ENCODE measurements at places on chromosomes 7 and 10.

- no peak for DNase-seq
These were observed 141.9 kb upstream of the SAMD8 start for GRCh38 chr10:74969530-74969929.

DNA sequence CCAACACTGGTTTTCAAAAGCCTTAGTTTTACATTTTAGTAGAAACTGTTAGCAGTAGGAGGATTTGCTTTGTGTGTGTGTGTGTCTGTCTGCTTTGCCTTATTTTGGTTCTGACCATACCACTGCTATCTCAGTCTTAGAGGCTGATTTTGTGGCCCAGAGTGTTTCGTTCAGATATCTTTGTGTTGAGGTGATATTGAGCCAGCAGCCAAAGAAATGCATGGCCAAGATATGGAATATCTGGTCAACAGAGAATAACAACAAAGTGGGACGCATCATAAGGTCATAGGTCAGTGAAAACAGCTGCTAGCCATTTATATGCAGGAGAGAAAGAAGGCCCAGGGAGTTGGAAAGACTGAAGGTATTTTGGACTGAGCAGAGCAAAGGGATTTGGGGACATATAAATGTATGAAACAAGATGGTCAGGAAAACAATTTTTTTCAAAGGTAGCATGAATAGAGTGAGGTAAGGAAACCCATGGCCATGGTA is 47.7 kb downstream of the KIAA1217 start:
- no peak for DNase-seq

- peak; percentile 64 for DNase-seq
These were observed 303.7 kb downstream of the PRPF18 start for GRCh38 chr10:13890233-13891127.

GRCh38 chr7:54978364-54979116 is 40.3 kb upstream of the EGFR start:
- no peak for DNase-seq

DNA sequence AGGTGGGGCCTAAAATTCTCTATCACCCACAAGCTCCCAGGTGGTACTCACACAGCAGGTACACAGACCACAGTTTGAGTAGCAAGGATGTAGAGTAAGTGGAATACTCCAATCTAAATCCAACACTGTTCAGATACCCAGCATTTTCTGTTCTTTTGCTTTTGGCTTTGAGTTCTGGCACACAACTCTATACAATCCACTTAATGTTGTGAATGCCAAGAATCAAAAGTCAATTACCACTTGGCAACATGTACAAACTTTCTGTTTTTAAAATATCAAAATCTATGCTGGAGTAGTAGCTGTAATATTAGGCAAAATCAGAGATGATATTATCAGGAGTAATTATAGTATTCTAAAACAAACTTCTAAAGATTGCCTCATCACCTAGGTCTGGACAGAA is 133.4 kb upstream of the LRRTM3 start:
- no peak for DNase-seq

DNA sequence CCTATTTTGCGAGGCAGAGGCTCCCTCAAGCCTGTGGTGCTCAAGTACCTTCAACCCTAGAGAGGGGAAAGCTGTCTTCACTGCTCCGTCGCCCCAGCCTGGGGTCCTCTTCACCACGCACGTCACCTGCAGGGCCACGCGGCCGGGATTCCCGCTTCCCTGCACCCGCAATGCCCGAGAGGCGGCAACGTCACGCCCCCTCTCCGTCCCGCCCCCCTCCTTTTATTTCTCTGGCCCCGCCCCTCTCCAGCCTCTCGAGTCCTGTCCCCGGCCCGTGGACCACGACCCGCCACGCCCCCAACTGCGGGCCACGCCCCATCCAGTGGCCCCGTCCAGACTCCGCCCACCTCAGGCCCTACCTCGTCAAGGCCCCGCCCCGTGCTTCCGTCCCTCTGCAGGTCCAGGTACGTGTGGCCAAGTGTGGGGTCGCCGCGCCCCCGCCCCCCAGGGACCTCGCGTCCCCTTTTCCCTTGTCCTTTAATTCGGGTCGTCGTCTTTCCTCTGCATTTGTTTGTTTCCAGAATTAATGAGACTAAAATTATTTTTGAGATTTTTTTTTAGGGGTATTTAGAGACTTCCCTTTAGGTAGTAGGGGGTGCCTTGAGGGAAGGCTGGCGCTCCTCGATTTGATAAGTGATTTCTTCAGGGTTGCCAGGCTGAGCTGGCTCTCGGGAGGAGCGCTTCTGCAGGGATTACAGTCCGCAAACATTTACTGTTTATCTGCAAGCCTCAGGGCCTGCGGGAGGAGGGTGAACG is 69.8 kb upstream of the BAIAP2L1 start:
- peak; percentile 66 for DNase-seq

DNA sequence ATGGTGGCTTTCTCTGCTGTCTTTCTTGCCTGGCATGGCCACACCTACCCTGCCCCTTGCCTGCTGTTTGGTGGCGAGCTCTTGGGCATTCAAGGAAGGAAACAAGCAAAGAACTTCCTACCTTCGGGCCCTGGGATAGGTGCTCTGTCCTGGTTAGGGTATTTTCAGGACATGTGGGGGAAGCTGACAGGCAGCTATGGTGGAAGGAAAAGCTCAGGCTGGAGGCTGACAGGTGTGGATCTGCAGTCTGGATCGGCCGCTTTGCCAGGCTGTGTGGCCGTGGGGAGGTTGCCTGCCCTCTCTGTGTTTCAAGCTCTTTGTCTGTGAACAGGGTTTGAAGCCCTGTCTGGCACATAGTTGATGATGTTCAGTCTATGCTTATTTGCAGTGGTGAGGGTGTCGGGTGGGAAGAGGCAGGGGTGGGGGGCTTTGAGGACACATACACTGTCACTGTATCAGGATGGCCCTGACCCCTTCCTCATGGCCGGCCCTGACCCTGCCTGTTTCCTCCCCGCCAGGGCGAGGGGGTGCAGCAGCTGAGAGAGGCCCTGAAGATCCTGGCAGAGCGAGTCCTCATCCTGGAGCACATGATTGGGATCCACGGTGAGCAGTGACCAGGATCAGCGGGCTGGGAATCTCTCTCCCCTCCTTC is 73.7 kb downstream of the MYL10 start:
- no peak for DNase-seq

GRCh38 chr7:94183289-94183749 is 179.2 kb upstream of the BET1 start:
- no peak for DNase-seq

- no peak for DNase-seq
These were observed 47.5 kb downstream of the CCDC172 start for GRCh38 chr10:116371737-116372136.

DNA sequence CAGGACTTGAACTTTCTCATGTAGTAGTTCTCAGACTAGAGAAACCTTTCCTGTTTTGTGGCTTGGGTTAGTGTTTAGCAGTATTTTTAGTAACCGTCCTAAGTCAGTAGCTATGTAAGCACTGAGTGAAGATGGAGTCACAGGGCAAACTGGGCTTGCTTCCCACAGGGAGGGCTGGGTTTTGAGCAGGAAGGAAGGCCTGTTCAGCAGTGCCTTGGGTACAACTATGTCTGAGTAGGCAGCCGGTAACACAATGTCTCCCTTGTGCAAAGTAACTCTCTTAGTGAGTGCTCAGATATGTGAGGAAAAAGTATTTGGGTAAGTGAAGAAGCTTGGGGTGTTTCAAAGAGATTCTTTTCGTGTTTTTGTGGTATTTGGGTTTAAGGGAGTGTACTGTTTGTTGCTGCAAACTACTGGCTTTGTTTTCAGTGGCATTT is 96.4 kb downstream of the CCSER2 start:
- peak; percentile 2 for DNase-seq

- peak; percentile 95 for DNase-seq
These were observed 40.4 kb upstream of the AGMO start for GRCh38 chr7:15602236-15602635.

GRCh38 chr10:67772894-67773511 is 65.0 kb downstream of the DNAJC12 start:
- no peak for DNase-seq

DNA sequence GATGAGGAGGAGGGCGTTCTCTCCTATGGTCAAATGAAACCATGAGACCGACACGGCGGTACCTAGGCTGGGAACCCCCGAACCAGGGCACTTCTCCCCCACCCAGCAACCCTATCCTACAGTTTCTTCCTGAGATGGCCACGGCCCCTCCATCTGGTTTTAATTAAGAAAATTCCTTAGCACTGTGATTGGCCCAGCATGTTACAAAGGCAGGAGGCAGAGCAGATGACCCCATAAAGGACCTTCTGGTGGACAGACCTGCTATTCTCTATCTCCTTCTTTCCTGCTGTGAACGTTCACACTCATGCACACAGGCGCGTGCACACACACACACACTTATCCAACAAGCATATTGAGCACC is 129.4 kb downstream of the RGS10 start:
- DNase-seq, result no peak

- peak; percentile 86 for DNase-seq
These were observed 126.2 kb downstream of the KLF6 start for GRCh38 chr10:3658766-3659165.

DNA sequence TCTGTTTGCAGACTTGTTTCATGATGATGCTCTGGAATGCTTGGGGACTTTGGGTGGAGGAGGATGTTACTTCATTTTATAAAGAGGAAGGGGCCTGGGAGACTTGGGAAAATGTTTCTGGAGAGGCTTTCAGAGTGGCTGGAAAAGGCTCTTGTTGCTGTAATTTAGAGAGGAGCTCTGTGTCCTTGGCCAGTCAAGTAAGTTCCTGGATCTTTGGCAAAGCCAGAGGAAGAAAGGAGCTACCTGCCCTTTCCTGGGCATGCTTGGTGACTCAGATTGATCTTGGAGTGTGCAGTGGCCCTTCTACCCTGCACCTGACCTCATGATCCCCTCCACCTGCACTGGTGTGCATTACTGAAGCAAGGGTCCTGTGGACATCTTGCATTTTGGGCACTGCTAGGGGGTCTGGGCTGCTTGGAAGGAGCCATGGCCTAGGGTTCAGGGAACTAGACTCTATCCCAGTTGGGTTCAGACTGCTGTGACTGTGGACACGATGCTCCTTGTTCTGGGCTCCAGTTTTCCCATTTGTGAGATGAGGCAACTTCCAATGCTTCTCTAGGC is 56.1 kb downstream of the ADCYAP1R1 start:
- DNase-seq, result no peak

GRCh38 chr7:49166441-49166840 is 242.1 kb downstream of the CDC14C start:
- DNase-seq, result peak; percentile 14

DNA sequence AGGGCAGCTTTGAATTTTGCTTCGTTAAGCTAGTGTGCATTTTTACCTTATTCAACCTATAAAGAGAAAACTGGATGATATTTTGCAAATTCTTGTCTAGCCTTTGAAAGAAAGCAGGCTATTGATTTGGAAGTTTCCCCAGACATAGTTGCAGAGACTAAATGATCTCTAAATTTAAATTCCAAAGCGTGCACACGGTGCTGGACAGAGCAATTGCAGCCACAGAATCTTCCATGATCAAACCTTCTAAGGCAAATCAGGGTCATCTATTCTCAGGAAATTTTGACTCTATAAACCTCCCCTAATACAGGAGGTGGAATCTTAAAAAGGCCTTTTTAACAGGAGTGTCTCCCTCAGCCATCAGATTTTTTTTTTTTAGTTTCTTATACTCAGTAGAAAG is 159.9 kb downstream of the MDFIC start:
- DNase-seq, result no peak

DNA sequence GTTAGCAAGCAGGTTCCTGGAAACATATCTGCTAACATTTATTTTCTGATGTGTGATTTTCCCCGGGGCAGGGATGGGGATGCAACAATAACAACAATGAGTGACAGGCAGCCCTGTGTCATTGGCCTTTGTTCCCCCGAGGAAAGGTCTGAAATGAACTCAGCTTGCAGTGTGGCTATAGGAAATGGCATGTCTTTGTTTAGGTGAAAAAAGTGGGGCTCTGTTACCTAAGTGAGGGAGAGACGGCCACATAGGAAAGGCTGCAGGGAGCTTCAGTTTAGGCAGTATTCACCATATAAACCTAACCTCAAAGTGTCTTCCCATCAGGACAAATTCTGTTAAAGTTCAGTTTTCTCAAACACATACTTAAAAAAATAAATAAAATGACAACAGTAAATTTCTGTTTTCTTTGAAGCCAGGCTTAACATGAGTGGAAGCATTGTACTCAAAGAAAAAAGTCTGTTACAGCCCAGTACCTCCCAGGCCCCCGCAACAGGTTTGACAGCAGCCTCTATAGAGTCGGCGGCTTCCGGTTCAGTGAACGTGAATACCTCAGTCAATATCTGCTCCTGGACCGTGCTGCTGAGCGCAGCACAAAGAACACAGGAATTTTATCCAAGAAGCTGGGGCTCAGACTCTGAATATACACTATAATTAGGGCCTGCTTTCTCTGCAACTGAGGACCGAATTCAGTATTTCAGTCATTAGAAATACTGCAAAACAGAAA is 168.3 kb downstream of the GLI3 start:
- peak; percentile 11 for DNase-seq

GRCh38 chr7:129667116-129667515 is 55.6 kb downstream of the NRF1 start:
- DNase-seq, result no peak

GRCh38 chr7:132221356-132221755 is 354.9 kb downstream of the PLXNA4 start:
- no peak for DNase-seq

GRCh38 chr10:132170561-132171361 is 16.0 kb upstream of the DPYSL4 start:
- DNase-seq, result no peak

DNA sequence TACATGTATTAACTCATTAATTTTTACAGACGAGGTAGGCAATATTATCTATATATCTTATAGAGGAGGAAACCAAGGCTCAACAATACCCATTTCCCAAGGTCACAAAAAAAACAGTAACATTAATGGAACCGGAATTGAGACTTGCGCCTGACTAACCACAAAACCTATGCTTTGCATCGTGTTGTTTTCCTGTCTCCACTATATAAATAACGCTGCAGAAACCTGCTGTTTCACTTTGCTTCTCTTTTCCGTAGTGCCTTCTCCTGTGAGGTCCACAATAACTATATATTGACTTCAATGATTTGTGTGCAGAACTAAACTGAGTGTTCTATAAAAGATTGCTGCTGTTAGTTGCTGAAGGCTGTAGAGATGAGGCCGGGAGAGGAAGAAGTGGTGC is 97.7 kb upstream of the RPA3 start:
- no peak for DNase-seq

DNA sequence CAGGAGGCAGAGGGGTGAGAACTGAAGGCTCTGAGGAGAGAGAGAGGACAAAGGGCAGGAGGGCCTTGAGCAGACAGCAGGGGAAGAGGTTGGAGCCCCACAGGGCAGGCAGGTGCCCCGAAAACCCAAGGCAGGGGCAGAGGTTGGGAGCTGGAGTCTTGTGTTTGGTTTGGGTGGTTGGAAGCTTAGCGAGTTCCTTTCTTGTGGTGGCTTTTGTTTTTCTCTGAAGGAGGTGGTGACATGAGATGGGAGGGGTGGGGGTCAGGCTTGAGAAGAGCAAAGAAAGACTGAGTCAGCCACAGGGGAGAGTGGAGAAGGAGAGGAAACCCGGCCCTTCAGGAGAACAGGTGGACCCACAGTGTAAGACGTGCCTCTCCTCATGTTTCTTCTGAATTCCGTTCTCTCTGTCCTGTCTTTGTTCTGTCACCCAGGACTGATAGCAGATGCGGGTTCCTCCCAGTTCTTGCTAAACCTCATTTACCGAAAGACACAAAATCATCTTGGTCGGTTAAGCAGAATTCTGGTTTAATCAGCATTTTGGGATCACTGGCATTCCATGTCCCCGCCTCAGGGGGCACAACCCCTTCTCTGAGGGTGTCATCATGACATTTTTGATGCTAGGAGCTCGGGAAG is 95.3 kb downstream of the INSYN2A start:
- DNase-seq, result no peak

GRCh38 chr10:47346581-47347302 is 1.4 kb upstream of the RBP3 start:
- DNase-seq, result peak; percentile 77
